Stimulated activated CD8-positive, alpha-beta memory T cell treated with anti-CD3 and anti-CD28 coated beads, Interleukin-4, amount 100 ng/mL, for 1 hour (primary cell): ENCODE measurements at places on chromosomes 11 and 22.

GRCh38 chr11:1345737-1346513, 36.5 kb upstream of the TOLLIP start:
- no peak for DNase-seq

- DNase-seq = no peak
These were observed 94.3 kb upstream of the CTSC start for GRCh38 chr11:88431675-88432341.

DNA sequence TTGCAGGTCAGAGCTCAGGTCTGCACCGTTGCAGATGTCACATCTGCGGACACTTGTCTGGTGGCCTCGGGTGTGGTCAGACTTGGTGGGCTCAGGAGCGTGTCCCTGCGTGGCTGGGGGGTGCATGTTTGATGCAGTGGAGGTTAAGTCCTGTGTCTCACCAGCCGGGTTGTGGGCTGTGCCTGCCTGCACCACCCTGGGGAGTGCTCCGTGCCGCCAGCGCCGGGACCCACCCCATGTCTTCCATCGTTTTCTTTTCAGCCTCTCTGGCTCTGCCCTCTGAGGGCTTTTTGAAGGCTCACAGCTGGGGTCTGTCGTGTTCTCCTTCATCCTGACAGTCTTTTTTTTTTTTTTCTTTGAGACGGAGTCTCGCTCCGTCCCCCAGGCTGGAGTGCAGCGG, 26.0 kb downstream of the PPIL2 start:
- DNase-seq = no peak

- DNase-seq = no peak
These were observed 46.2 kb downstream of the BLID start for GRCh38 chr11:122069707-122070360.

DNA sequence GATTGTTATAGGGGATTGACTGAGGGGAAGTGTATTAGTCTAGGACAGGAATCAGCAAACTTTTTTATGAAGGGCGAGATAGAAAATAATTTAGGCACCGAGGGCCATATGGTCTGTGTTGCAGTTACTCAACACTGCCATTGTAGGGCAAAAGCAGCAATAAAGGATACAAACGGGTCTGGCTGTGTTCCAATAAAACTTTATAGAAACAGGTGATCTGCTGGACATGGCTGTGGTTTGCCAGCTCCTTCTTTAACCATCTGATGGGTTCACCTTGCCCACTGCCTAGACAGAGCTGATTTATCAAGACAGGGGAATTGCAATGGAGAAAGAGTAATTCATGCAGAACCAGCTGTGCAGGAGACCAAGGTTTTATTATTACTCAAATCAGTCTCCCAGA, 20.0 kb downstream of the PRR5L start:
- DNase-seq = no peak

GRCh38 chr11:36425561-36426081, 84.5 kb downstream of the TRAF6 start:
- DNase-seq = no peak

- DNase-seq = no peak
These were observed 736.4 kb downstream of the KCNA4 start for GRCh38 chr11:29280452-29280851.

DNA sequence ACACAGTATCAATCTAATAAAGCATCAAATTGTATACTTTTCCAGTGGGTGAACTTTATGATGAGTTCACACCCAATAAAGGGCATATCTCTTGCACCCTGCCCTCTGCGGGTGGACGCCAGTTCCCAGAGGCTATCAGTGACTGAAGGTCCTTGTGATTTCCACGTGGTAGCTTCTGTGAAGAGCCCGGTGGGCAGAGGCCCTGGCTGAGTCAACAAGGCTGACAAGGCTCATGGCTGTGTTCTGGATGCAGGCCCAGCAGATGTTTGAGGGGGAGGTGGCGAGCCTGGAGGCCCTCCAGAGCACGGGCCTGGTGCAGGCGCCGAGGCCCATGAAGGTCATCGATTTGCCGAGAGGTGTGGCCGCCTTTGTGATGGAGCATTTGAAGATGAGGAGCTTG, 71.4 kb downstream of the PIWIL3 start:
- DNase-seq = no peak

- no peak for DNase-seq
These were observed 5.0 kb upstream of the OR52H1 start for GRCh38 chr11:5553343-5553742.
